ENCODE measurements at places on chromosomes 6 and 20.

- DNase-seq: no peak
Measured at GRCh38 chr6:131844243-131844841, 36.5 kb downstream of the ENPP1 start.

GRCh38 chr6:125818225-125818657 lies 27.5 kb downstream of the NCOA7 start:
- no peak for DNase-seq

- no peak for DNase-seq
Measured at GRCh38 chr6:142118328-142118727, 14.4 kb upstream of the GJE1 start.

DNA sequence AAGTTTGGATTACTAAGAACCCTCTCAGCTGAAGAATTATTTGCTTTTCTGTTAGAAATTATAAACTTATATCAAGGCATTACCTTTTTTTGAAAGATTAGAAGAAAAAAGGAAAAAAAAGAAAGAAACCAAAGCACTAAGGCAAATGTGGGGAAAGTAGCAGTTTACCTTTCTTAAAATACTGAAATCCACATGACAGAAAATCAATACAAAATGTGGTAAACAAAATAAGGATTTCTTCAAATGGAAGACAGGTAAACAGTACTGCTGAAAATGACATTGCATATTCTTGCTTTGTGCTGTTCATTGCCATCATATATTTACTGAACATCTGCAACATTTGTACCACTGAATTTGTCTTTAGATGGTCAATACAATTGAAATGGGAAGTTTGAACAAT lies 411.2 kb upstream of the PLCB4 start:
- no peak for DNase-seq

- DNase-seq: no peak
Measured at GRCh38 chr6:20223141-20223540, 10.9 kb upstream of the MBOAT1 start.

GRCh38 chr6:81455641-81456040 lies 296.8 kb downstream of the TENT5A start:
- no peak for DNase-seq

DNA sequence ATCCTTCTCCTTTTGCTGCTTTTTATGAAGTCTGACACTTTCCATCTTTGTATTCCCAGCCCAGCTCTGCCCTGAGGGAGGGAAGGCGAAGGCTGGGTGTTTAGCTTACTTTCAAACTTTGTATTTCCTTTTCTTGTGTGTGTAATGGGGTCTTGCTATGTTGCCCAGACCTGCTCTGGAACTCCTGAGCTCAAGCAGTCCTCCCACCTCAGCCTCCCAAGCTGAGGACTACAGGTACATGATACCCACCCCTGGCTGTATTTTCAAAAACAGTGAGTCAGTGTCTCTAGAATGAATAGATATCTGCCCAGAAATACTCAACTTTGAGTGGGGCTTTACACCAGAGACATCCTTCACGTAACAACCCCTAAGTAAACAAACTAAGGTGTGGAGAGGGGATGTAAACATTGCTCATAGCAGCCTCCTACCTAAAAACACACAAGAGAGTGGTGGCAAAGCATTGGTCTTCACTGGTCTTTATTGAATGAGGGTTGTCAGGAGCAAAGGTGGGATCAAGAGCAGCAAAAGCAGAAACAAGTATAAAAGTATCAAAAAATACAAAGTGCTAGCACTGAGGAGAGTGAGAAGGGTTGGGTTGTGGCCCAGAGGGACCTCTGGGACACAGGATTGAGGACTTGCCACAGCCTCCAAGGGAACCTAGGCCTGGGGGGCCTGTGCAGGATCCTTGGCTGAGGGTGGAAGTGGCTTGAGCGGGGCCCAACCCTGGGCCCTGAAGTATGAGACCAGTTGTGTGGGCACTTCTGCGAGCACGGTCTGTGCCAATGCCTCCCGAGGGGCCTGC lies 10.2 kb downstream of the SPAG4 start:
- no peak for DNase-seq

DNA sequence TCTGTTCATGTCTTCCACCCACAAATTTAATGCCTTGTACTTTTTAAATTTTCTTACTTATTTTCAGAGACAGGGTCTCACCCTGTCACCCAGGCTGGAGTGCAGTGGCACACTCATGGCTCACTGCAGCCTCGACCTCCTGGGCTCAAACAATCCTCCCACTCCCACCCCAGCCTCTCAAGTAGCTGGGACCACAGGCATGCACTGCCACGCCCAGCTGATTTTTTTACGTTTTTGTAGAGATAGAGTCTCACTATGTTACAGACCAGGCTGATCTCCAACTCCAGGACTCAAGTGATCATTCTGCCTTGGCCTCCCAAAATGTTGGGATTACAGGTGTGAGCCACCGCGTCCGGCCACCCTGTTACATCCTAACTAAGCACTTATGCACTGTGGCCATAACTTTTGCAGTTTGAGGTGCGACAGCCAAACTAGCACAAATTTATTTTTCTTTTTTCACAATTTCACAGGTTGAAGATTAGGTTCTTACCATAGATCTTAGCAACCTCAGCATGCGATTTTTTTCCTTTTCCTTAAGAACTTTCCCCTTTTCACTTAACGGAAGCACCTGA lies 92.1 kb downstream of the EPB41L2 start:
- DNase-seq: no peak

GRCh38 chr6:166437661-166438060 lies 54.9 kb upstream of the MPC1 start:
- DNase-seq: no peak

DNA sequence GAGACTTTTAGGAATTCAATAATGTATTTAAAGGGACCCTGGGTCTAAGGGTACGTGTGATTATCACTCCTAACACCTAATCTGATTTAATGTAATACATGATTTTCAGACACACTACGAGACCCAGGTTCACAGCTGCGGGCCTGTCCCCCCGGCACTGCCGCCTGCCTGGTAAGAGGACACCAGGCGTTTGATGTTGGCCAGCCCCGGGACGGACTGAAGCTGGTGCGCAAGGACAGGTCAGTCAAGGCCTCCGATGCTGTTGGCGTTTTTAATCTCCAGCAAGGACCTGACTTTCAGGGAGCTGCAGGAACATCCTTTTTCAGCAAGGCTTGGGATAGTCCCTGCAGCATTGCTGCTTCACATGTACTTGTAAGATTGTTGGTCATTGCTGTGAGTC lies 58.2 kb downstream of the IGF2R start:
- DNase-seq: no peak

Measured in COLO829 (cell line).